ENCODE measurements at places on chromosomes 2 and 18.

- DNase-seq, result no peak
These were observed 294.3 kb upstream of the ZNF804A start for GRCh38 chr2:184304006-184304405.

- DNase-seq, result peak; percentile 67
These were observed 145.5 kb upstream of the ITGA6 start for GRCh38 chr2:172281648-172282570.

DNA sequence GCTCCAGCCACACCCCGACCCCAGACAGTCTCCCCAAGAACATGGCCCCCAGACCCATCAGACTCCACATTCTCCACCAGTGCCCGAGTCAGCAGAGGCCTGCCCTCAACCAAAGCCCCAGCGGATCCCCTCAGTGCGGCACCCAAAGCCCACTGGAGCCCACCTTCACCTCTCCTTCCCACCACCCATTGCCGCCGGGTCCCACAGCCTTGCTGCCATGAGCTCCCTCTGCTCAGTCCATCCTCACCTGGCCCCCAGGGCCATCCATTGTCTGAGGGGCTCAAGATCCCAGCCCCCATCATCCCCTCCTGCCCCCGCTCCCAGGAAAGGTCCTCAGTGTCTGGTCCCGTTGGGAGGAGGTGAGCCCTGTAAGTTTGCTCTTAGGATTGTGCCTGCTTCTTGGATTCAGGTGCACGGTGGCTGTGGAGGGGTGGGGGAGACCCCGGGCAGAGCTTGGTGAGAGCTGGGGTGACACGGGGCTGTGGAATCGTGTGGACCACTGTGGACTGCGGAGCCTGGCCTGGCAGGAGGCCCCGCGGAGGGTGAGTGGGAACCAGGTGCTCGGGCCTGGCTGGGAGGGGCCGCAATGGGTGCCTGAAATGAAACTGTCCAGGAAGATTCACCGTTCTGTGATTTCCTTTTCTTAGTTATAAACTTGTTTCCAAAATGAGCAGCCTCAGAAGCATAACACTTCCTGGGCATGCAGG is 32.7 kb upstream of the GPC1 start:
- no peak for DNase-seq

- no peak for DNase-seq
These were observed 1326.0 kb downstream of the LRP1B start for GRCh38 chr2:140804700-140805260.

Data from AG04449 (cell line).